Left lung (tissue), 14 donors: ENCODE measurements at places on chromosomes 13 and 19. TPM values are rescaled to one million over a fixed set of nuclear protein-coding genes. Genes with fewer than 3 reads are reported as not detected.
A peak's percentile ranks its signal among the peaks of the same experiment; 100 is the strongest.

- no peak overlapping the region for H3K4me3 ChIP-seq
- no peaks in the 10 kb centered on the region for H3K27me3 ChIP-seq
- no peak for DNase-seq
- H3K36me3 ChIP-seq: no peaks in the 10 kb centered on the region
- no peak overlapping the region for H3K27ac ChIP-seq
Measured at GRCh38 chr13:98175823-98176222, 1.2 kb downstream of the RNF113B start.

DNA sequence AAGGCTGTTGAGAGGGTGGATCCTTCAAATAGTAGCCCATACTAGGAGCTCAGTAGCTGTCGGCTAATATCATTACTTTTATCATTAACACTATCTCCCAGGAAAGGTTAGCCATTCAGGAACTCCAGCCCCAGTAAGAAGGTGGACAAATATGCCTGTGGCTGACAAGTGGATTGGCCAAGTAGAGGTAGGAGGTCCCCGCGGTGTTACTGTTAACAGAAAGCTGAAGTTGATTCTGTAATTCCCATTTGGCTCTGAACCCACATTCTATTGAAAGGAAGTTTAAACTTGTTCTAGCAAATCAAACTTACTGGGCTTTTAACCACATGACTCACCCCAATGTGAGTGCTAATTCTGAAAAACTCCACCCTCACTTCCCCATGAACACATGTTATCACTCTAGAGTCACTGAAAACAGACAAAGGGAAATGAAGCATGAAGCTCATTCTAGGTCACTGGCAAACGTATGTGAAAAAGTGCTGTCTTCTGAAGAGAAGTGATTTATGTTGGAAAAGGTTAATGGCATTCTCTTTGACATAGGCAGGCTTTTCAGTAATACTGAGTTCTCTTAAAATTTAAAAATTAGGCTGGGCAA lies 273.5 kb downstream of the FGF14 start:
- H3K4me3 ChIP-seq: no peak overlapping the region
- no peaks in the 10 kb centered on the region for H3K27me3 ChIP-seq
- H3K36me3 ChIP-seq: no peaks in the 10 kb centered on the region
- H3K27ac ChIP-seq: no peak overlapping the region

The PRX gene
- polyA plus RNA-seq: 13.4 TPM

The SIGLECL1 gene
- not detected for polyA plus RNA-seq

GRCh38 chr19:6271721-6272410 lies 7.9 kb downstream of the MLLT1 start:
- peak overlapping the region; percentile 85 for H3K27ac ChIP-seq
- peaks cover 35% of the 10 kb centered on the region for H3K36me3 ChIP-seq
- H3K4me3 ChIP-seq: no peak overlapping the region
